Activated CD4-positive, alpha-beta T cell treated with anti-CD3 and anti-CD28 coated beads, Interleukin-10, Interleukin-2, amounts not matched to agents 100 ng/mL and 50 ng/mL, durations not matched to agents 16 hours and 8 hours (primary cell): ENCODE measurements at places on chromosomes 6 and 20.

DNA sequence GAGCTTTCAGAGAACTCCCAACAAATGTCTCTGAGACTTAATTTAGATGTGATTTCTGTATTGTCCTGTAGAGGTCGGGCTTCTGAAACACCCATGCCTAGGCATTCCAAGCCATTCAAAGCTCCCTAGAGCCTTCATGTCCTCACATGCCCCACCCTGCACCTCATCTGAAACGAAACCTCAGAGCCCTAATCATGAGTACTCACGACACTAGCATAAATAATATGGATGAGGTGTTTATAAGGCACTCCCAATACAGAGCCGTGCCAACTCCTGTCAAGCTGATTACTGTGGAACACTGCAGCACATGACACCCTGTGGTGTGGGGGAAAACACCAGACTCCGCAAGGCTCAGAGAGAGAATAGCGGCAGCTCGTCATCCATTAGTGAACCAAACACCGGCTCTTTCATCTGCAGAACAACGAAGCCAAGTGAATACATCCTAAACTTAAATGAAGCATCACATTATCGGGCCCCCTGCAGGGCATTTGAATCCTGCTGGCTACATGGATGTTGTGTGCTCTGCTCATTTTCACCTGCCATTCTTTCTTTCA lies 83.8 kb downstream of the FNDC1 start:
- peak; percentile 28 for DNase-seq

GRCh38 chr20:17852323-17852722 lies 116.3 kb downstream of the SNX5 start:
- DNase-seq = no peak

DNA sequence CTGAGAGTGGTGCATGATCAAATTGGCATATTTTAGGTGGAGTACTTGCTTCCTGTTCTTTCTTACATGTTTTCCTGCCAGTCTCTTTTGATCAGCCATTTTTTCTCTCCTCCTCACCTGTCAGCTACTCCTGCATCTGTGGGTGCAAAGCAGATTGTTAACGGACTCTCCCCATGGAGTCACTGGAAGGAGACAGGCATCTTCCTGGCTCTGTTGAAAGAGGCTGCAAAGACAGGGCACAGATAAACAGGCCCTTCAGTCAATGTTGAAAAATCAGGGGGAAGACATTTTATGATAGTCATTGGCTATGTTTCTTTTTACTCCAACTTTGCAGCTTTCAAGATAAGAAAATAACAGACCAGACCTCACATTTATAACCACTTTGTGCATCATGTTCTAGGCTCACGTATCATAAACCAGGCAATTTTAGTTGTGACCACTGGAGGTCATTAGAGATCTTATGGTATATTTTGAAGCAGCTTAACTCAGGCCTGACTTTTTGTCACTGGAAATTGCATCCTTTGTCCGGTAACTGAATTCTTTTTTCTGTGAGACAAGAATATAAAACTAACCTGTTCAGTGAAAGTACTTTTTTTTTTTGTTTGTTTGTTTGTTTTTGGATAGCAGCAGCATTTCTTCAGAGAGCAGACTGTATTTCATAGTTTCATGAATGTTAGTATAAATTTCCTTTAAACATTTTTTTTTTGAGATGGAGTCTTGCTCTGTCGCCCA lies 20.1 kb downstream of the ECT2L start:
- peak; percentile 71 for DNase-seq

DNA sequence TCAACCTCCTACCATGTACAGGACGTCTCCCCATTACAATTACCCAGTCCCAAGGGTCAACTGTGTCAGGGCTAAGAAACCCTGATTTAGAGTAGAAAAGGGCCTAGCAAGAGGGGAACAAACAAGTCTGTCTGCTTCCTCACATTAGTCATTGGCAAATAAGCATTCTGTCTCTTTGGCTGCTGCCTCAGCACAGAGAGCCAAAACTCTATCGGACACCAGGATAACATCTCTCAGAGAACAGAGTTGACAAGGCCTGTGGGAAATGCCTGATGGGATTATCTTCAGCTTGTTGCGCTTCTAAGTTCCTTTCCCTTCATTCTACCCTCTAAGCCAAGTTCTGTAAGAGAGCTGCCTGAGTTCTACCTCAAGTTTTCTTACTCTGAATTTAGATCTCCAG lies 19.0 kb upstream of the VSX1 start:
- no peak for DNase-seq

- DNase-seq = no peak
Measured at GRCh38 chr6:110239526-110240274, 59.5 kb downstream of the CDC40 start.

DNA sequence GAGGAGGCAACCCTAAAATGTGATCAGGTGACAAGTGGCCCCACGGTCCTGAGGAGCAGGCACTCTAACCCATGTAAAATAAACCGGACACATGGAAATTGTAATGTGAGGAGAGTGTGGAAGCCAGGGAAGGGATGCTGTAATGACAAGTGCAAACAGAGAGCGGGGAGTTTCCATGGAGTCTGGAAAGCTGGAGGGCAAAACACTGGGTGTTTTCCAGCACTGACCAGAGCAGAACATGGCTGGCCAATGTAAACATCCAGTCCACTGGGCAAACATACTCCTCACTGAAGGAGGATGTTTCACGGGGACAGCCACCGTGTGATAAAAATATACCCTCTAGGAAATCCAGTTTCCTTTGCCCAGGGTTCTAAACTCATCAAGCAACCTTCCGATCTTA lies 219.0 kb upstream of the JARID2 start:
- DNase-seq = no peak

DNA sequence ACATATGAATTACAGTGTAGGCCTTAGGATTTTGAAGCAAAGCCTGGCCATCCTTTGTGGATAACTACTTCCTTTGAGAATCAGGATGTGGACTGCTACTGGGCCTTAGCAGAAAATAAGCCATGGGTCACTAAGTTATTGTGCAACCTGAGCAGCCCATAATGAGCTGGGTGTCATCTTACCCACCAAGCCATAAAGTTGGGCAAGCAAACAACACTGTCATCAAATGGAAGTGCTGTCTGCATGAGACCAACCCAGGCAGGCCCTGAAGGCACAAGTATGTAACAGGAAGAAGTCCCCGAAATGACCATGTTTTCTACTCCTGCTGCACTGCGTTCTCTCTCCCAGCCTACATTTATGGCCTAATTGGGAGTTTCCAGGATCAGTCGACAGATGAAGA lies 205.6 kb upstream of the GGTLC1 start:
- DNase-seq = no peak

DNA sequence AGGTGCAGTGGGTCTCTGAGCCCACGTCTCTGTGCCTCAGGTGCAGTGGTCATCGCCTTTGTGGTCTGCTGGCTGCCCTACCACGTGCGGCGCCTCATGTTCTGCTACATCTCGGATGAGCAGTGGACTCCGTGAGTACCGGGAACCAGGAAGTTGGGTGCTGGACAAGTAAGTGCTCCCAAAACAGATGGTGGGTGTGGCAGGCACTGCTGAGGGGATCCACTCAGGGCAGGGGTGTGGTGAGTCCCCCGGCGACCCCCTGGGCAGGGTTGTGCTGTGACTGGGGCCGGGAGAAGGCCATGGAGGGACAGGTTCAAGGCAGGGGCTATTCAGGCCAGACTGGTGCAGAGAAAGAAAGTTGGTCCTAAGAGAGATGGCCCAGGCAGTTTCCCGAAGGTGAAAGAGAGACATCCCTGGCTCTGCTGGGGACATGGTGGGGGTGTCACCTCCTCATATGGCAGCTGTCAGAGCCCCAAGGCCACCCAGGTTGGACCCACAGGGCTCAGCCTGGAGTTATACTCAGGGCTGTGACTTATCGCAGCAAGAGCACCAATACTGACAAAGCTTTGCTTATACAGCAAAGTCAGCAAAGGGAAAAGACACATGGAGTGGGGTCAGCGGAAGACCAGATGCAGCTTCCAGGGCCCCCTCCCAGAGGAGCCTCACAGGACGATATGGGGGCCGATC lies 37.9 kb upstream of the MRGBP start:
- no peak for DNase-seq

- no peak for DNase-seq
Measured at GRCh38 chr6:71645299-71645698, 241.1 kb upstream of the RIMS1 start.

GRCh38 chr20:53708129-53708968 lies 114.7 kb upstream of the ZNF217 start:
- peak; percentile 69 for DNase-seq

- peak; percentile 79 for DNase-seq
Measured at GRCh38 chr6:44096612-44097011, 30.6 kb downstream of the MRPL14 start.

DNA sequence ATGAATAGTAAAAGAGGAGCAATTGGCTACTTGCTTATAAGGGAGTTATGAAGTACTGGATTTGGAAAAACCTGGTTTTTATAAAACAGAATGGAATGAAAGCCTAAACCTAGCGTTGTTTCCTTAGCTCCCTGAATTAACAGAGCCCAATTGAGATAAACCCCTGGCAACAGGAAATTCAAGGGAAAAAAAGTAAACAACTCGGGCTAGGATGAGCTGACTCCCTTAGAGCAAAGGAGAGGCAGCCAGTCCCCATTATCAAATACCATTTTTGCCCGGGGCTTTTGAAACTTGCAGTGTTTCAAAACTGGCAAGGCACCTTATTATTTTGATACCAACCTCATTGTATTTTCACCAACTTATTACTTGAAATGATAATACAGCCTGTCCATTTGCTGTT lies 587.5 kb downstream of the CD109 start:
- DNase-seq = no peak

DNA sequence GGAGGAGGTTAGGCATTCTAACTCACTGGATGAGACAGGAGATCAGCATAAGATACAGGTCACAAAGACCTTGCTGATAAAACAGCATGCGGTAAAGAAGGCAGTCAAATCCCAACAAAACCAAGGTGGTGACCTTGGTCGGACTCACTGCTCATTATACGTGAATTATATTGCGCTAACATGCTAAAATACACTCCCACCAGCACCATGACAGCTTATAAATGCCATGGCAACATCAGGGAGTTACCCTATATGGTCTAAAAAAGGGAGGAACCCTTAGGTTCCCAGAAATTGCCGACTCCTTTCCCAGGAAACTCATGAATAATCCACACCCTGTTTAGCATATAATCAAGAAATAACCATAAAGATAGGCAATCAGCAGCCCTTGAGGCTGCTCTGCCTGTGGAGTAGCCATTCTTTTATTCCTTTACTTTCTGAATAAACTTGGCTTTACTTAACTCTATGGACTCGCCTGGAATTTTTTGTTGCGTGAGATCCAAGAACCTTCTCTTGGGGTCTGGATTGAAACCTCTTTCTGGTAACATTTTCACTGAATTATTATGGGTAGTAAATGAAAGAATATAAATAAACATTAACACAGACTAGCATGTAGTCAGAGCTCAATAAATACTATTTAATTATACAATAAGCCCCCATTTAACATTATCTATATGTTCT lies 3.0 kb upstream of the LAMA4 start:
- DNase-seq = no peak

DNA sequence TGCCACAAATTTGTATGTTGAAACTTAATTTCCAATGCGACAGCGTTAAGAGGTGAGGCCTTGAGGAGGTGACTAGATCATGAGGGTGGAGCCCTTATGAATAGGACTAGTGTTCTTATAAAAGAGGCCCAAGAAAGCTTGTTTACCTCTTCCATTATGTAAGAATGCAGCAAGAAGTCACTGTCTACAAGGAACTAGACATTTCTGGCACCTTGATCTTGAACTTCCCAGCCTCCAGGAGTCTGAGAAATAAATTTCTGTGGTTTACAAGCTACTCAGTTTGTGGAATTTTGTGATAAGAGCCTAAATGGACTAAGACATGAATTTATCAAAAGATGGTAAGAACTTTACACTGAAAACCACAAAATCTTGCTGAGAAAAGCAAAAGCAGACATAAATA lies 173.6 kb upstream of the SGK1 start:
- no peak for DNase-seq

DNA sequence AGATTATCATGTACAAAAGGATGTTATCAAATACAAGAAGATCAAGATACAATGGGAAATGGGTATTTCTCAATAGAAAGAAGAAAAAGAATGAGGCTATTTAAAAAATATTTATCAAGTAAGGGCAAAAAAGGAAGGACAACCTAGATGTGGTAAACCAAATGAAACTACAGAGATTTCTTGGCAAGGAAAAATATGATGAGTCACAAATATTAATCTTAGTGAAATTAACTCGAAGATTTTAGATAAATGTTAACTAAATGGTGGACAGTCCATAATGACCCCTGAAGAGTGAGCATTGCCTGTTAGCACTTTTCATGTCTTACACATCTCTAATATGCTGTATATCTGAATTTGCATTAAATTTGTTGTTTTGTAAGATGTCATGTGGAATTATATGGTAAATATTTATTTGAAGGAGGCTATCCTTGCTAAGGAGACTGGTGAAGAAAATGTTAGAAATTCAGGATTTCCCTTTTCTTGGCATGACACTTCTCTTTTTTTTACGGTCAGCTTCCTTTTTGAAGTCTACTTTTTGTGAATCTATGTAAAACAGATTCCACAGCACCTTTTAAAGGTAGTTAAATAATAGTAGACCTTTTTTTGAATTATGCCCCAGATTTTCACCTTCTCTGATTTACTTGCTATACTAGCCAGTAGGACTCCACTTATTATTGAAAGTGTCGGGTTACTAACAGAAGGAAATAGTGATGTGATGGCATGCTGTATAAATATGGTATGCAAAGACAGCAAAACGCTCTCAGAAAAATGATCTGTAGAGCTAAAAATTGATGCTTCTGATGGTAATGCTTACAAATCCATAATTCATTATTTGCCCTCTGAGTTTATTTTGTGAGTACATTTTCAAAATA lies 120.5 kb downstream of the HIVEP1 start:
- DNase-seq = no peak

DNA sequence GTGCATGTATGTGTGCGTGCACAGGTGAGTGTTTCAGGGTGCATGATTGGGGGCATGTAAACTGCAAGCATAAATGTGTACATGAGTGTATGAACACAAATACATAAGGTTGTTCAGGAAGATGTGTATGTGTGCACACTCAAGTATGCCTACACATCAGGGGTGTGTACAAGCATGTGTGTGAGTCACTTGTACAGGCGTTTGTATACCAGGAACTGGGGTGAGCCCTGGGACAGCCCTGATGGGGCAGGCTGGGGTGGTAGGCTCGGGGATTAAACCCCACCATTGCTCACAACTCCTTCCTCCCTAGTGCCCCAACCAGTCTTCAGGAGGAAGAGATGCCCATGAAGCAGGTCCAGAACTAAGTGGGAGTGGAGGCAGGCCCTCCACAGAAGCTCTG lies 4.3 kb downstream of the CRIP3 start:
- no peak for DNase-seq

DNA sequence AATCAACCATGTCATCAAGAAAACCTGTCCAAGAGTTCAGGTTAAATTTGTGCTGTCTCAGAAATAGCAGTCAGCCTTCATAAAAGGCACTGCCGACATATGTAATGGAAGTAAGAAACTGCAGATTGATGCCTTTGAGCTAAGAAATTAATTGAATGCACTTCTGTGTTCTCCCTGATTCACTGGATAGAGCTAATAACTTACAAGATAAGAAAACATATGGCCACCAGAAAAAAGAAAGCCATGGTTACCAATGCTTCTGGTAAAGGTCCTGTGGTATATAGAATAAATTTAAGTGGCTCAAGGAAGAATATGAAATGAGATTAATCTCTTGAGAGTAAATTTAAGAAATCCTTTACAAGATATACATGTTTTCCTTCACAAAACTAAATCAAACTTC lies 242.5 kb upstream of the UFL1 start:
- no peak for DNase-seq
